Ascending aorta (tissue), 2 donors: ENCODE measurements at places on chromosomes 13 and 19.

GRCh38 chr13:79658333-79658975 is 177.5 kb downstream of the NDFIP2 start:
- H3K27ac ChIP-seq = no peak overlapping the region
- DNase-seq = no peak
- H3K4me3 ChIP-seq = no peak overlapping the region
- no peaks in the 10 kb centered on the region for H3K4me1 ChIP-seq
- no peaks in the 10 kb centered on the region for H3K36me3 ChIP-seq

- H3K4me3 ChIP-seq = no peak overlapping the region
- H3K36me3 ChIP-seq = peaks cover 17% of the 10 kb centered on the region
- H3K27ac ChIP-seq = no peak overlapping the region
- DNase-seq = no peak
Measured at GRCh38 chr19:27776524-27776923, 1436.4 kb downstream of the UQCRFS1 start.

- no peaks in the 10 kb centered on the region for H3K36me3 ChIP-seq
- peak overlapping the region; percentile 81 for H3K27ac ChIP-seq
- peaks cover 4% of the 10 kb centered on the region for H3K4me1 ChIP-seq
- H3K27me3 ChIP-seq = no peaks in the 10 kb centered on the region
Measured at GRCh38 chr19:2554856-2555255, 78.9 kb downstream of the GADD45B start.

- no peak for DNase-seq
- peaks cover 15% of the 10 kb centered on the region for H3K36me3 ChIP-seq
- no peaks in the 10 kb centered on the region for H3K27me3 ChIP-seq
- H3K4me1 ChIP-seq = peaks cover 8% of the 10 kb centered on the region
- H3K27ac ChIP-seq = peak overlapping the region; percentile 73
Measured at GRCh38 chr13:33132644-33133440, 116.6 kb downstream of the KL start.

- DNase-seq = no peak
- H3K27ac ChIP-seq = no peak overlapping the region
- no peaks in the 10 kb centered on the region for H3K36me3 ChIP-seq
- H3K4me1 ChIP-seq = no peaks in the 10 kb centered on the region
- no peaks in the 10 kb centered on the region for H3K27me3 ChIP-seq
Measured at GRCh38 chr13:64936879-64937278, 2293.3 kb downstream of the PCDH9 start.

DNA sequence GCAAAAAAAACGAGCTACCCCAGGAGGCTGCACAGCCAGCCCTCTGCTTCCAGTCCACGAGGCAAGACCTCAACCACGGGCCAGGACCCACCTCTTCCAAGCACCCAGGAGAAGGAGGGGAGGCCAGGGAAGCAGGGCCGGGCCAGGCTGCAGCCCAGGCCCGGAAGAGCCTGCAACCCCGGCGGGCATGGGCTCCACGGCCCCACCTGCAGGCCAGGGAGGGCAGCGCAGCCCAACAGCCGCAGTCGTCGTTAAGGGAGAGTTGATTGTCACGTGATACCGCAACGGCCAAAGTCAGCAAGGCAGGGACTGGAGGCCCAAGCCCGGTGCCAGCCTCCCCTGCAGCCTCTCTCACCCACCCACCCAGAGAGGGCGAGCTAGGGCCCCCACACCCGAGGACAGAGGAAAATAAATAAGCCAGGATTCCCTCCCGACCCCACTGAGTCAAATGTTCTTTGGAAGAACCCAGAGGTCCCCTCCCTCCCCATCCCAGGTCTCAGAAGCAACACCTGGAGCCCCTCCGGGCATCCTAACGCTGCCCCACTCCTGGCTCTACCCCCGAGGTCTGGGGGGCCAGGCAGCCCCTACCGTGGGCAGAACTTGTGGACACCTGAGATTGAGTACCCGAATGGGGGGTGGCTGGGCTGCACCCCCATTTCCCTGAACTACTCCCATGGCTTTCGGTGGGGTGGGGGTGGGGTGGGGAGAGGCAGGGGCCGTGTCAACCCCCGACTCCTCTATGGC is 5.2 kb upstream of the REXO1 start:
- H3K4me1 ChIP-seq = peaks cover 6% of the 10 kb centered on the region
- H3K27me3 ChIP-seq = no peaks in the 10 kb centered on the region
- H3K4me3 ChIP-seq = no peak overlapping the region
- no peak overlapping the region for H3K27ac ChIP-seq
- DNase-seq = no peak
- H3K36me3 ChIP-seq = no peaks in the 10 kb centered on the region

GRCh38 chr13:55673910-55674309 is 1466.8 kb upstream of the PRR20A start:
- H3K27ac ChIP-seq = no peak overlapping the region
- no peaks in the 10 kb centered on the region for H3K36me3 ChIP-seq
- no peak overlapping the region for H3K4me3 ChIP-seq
- H3K4me1 ChIP-seq = no peaks in the 10 kb centered on the region
- no peak for DNase-seq
- no peaks in the 10 kb centered on the region for H3K27me3 ChIP-seq

GRCh38 chr19:56111601-56112312 is 9.3 kb downstream of the ZNF787 start:
- no peaks in the 10 kb centered on the region for H3K27me3 ChIP-seq
- no peak overlapping the region for H3K27ac ChIP-seq
- DNase-seq = peak; percentile 72
- peaks cover 38% of the 10 kb centered on the region for H3K4me1 ChIP-seq
- peaks cover 2% of the 10 kb centered on the region for H3K36me3 ChIP-seq

DNA sequence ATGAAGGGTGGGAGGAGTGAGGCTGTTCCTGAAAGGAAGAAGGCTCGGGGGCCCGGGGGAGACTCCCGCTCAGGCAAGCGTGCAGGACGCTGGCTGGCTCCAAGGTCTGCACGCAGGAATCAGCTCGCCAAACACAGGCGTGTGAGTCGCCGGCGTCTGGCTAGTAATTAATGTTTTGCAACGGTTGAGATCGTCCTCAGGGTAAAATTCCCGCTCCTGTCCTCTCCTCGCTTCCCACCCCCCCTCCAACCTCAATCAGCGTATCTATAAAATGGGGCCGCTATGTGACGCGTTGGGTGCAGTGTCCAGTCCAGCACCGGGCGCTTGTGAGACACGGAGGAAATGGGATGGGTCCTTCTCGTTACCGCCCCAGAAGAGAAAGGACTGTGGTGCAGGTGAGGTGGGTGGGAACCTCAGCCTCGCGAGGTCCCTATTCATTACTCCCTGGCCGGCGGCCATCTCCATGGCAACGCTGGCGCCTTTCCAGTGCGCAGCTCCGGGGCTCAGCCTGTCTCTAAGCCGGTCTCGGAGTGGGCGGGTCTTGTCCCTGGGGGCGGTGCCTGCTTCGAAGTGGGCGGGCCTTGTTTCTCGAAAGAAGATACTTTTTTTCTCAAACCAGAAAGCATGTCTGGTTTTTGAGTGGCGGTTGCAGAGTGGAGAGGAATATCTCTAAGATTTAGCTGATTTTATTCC is 6.5 kb upstream of the ZNF579 start:
- H3K4me3 ChIP-seq = peak overlapping the region; percentile 59
- H3K4me1 ChIP-seq = peaks cover 15% of the 10 kb centered on the region
- H3K27me3 ChIP-seq = no peaks in the 10 kb centered on the region
- no peak overlapping the region for H3K27ac ChIP-seq
- peaks cover 2% of the 10 kb centered on the region for H3K36me3 ChIP-seq

DNA sequence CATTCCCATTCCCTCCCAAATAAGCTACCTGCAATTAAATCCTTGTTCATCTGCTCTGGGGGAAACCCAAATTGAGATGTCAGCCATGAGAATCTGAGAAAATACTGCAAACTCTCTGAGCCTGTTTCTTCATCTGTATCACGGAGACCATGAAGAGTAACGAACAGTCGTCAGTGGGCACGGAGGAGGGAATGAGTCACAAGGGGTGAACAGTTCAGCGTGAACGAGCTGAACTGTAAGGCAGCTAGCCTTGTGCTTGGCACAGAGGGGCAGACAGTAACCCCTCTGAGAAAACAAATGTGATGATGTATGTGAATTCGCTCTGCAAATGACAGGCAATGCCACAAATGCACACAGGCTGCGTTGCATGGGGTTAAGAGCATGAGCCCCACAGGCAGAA is 288.7 kb downstream of the FOXO1 start:
- H3K36me3 ChIP-seq = no peaks in the 10 kb centered on the region
- H3K4me1 ChIP-seq = no peaks in the 10 kb centered on the region
- no peak overlapping the region for H3K4me3 ChIP-seq
- DNase-seq = no peak

- H3K4me3 ChIP-seq = no peak overlapping the region
- peaks cover 16% of the 10 kb centered on the region for H3K4me1 ChIP-seq
- H3K27ac ChIP-seq = peak overlapping the region; percentile 84
Measured at GRCh38 chr13:97279913-97280312, 57.8 kb downstream of the MBNL2 start.

DNA sequence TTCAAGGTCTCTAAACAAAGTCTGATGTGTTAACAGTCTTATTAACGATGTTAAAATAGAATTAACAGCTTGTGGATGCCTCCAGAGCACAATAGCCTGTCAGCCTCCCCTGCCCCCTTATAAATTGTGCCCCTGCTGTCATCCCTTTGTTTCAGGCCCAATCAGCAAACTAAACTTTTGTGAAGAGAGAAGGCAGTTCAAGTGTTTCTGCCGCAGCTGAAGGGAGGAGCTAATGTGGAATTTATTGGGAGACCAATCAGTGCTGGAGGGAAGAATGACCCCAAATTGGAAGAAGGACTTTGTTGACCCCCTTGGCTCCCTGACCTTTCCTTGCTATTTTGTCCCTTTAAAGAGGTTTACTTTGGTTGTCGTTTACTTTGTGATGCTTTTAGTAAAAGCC is 160.5 kb downstream of the TM9SF2 start:
- no peaks in the 10 kb centered on the region for H3K36me3 ChIP-seq
- no peak overlapping the region for H3K4me3 ChIP-seq
- H3K4me1 ChIP-seq = peaks cover 5% of the 10 kb centered on the region
- no peaks in the 10 kb centered on the region for H3K27me3 ChIP-seq
- H3K27ac ChIP-seq = no peak overlapping the region
- no peak for DNase-seq

GRCh38 chr13:49341517-49341916 is 93.8 kb downstream of the CDADC1 start:
- H3K4me1 ChIP-seq = no peaks in the 10 kb centered on the region
- no peak overlapping the region for H3K27ac ChIP-seq
- no peak for DNase-seq
- H3K4me3 ChIP-seq = no peak overlapping the region

DNA sequence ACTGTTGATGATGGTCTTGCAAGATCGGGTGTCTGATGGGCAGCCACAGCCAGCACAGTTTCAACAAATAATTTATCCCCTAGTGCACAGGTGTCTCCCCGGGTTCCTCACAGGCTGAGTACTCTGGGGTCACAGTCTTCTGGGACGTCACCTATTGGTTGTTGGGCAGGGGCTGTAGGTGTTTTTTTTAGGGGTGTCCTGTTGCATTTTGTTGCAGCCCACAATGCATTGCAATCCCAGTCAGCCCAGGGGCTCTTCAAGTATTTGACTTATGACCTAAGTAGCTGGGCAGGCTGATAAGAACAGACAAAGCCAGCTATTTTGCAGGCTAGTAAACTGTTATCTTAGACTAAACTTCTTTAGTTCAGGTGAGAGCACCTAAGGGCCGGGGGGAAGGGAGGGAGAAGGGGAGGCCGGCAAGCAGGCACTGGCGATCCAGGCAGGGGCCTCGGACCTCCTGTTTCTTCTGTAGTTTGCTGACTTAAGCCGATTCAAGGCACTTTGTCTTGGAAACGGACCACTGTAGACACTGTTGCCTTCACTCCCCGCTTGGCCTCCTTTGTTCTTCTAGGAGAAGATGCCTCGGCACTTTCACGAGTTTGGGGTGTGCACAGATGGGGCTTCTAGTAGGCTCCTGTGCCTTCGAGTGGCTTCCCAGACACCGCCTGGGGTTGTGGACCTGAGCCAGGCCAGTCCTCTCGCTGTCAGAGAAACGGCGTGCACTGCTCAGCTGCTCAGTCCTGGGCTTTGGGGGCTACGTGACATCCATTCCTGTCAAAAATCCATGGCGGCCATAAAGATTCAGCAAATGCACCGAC is 33.9 kb upstream of the GRTP1 start:
- H3K4me1 ChIP-seq = peaks cover 6% of the 10 kb centered on the region
- H3K36me3 ChIP-seq = no peaks in the 10 kb centered on the region
- no peak overlapping the region for H3K4me3 ChIP-seq
- H3K27me3 ChIP-seq = no peaks in the 10 kb centered on the region
- H3K27ac ChIP-seq = peak overlapping the region; percentile 53

DNA sequence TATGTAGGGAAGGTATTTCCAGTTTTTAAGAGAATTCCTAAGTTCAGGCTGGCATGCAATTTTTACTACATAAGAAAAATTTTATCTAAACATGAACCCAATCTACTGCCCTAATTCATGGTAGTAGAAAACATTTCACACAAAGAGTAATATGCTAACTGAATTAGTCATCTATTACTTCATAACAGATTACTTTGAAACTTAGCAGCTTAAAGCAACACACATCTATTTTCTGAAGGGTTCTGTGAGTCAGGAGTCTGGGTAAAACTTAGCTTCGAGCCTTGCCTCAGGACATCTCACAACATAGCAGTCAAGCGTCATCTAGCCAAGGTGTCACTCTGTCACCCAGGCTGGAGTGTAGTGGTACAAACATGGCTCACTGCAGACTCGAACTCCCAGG is 537.5 kb downstream of the DCT start:
- no peak overlapping the region for H3K27ac ChIP-seq
- no peaks in the 10 kb centered on the region for H3K4me1 ChIP-seq
- H3K36me3 ChIP-seq = no peaks in the 10 kb centered on the region
- no peak overlapping the region for H3K4me3 ChIP-seq

DNA sequence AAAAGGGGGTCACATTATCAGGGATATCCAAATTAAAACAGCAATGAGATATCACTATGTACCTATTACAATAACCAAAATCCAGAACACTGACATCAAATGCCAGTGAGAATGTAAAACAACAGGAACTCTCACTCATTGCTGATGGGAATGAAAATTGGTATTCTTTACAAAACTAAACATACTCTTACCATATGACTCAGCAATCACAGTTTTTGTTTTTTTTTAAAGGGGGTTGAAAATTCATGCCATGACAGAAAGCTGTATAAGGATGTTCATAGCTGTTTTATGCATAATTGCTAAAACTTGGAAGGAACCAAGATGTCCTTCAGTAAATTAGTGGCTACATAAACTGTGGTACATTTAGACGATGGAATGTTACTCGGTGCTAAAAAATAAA is 71.6 kb upstream of the SLITRK1 start:
- H3K27me3 ChIP-seq = no peaks in the 10 kb centered on the region
- H3K4me3 ChIP-seq = no peak overlapping the region
- no peaks in the 10 kb centered on the region for H3K36me3 ChIP-seq
- H3K4me1 ChIP-seq = no peaks in the 10 kb centered on the region

DNA sequence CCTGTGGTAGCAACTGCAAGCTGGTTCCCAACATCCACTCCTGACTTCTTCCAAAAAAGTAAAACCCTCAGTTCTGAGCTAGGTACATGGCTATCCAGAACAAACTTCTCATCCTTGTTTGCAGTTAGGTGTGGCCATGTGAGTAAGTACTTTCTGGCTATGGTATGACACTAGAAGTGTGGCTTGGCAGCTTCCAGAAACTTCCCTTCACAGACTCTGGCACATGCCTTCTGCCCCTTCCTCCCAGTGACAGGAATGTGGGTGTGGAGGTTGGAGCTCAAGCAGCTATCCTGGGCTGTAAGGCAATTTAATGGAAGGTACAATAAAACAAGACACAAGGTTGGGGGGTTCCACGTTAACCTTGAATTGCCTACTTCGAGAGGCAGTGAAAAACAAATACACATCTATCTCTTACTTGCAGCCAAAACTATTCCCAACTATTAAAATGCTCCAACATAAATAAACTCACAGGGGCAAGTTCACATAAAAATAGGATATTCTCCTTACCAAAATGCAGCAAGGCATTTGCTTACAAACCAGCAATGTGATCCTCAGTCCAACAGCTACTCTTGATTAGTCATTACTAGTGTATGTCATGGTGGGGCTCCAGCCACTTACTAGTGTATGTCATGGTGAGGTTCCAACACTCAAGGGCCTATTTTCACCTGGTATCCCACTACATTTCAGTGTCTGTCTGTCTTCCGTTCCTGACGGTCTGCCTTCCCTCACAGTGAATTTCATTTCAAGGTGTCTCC is 3.1 kb downstream of the SMG9 start:
- peaks cover 26% of the 10 kb centered on the region for H3K4me1 ChIP-seq
